ENCODE measurements at places on chromosomes 4 and X.

DNA sequence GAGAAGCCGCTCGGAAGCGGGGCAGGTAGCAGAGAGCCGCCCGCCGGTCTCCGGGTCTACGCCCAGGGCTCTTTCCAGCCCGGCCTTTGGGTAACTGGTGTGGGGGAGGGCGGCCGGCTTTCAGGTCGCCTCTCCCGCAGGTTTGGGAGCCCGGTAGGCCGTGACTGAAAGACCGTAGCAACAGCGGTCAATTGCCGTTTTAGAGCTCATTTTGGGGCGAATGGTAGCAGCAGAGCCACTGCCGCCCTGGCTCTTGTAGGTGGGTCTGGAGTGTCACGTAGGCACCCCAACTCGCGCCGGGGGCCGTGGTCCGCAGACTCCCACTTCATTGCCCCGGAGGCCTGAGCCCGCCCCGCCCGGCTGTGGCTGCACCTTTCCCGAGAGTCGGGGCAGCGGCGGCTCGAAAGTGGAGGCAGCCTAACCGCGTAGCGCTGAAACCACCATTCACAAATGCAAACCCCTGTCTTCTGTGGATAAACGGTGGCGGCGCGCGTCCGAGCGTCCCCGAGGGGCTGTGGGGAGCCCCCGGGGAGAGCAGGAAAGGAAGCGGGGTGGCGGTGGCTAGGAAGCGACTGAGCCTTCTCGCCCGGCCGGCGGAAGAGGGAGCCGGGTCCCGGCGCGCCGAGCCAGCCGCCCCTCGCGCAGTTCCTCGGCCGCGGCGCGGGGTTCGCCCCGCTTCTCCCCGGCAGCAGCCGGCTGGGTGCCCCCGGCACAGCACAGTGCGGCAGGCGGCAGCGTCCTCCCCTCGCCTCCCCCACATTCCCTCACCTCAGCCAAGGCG is 2185.1 kb upstream of the TENM3 start:
- DNase-seq = no peak

- DNase-seq = no peak
Observed at GRCh38 chr4:17650406-17650805, 36.0 kb downstream of the MED28 start.

- no peak for DNase-seq
Observed at GRCh38 chr4:1239141-1239949, 9.6 kb downstream of the CTBP1 start.

- no peak for DNase-seq
Observed at GRCh38 chrX:123878252-123878721, 18.4 kb downstream of the XIAP start.

DNA sequence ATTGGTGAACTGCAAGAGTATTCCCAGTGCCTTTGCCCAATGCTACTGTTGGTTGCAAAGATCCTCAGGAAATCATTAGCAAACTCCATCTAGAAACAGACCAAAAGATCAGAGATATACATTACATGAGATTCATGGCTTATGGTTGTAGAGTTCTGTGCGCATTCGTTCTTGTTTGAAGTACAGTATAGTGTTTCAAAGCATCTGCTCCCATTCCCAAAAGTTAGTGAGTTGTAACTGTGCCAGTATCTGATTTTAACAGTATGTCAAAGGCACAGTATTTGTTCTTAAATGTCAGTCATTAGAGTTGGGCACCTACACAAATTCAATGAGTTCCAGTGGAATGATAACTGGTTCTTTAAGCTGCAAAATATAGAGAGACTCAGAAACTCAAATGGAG is 314.7 kb upstream of the ATOH1 start:
- DNase-seq = no peak

DNA sequence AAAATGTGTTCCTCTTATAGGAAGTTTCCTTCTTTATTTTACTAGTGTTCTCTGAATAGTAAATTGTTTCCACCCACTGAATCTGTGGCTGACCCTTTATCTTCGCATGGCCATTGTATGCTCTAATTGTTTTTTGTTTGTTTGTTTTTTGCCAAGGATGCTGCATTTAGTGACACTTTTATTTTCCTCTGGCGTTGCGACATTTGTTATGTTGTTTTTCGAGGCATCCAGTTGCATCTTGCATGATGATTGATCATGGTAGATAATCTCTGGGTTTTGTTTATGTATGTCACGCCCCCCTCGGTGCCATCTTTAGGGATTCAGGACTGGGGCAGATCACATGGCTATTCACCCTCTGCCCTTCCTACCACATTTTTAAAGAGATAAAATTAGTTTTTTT is 2.2 kb downstream of the NMU start:
- DNase-seq = no peak

DNA sequence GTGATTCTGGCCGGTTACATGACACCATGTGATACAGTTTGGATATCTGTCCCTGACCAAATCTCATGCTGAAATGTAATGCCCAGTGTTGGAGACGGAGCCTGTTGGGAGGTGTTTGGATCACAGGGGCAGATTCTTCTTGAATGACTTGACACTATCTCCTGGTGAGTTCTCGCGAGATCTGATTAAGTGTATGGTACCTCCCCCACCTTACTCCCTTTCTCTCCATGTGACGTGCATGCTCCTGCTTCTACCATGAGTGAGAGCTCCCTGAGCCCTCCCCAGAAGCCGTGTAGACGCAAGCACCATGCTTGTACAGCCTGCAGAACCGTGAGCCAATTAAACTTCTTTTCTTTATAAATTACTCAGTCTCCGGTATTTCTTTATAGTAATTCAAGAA is 23.6 kb downstream of the CPE start:
- no peak for DNase-seq

GRCh38 chrX:108097380-108097779 is 5.8 kb downstream of the ATG4A start:
- no peak for DNase-seq

- no peak for DNase-seq
Observed at GRCh38 chr4:117422297-117422696, 336.9 kb upstream of the TRAM1L1 start.

- DNase-seq = no peak
Observed at GRCh38 chr4:138158746-138159297, 83.3 kb downstream of the SLC7A11 start.
